Pancreas (tissue), 10 donors: ENCODE measurements at places on chromosomes 3 and 15. TPM values are rescaled to one million over a fixed set of nuclear protein-coding genes. Genes with fewer than 3 reads are reported as not detected.
A peak's percentile ranks its signal among the peaks of the same experiment; 100 is the strongest.

GRCh38 chr3:27721717-27722564 is at the start of gene EOMES:
Gene EOMES (minus strand): TSS chr3:27722323. CDS start chr3:27722294, 29 bp downstream.
- H3K36me3 ChIP-seq, result no peaks in the 10 kb centered on the region
- DNase-seq, result peak; percentile 37
- H3K27me3 ChIP-seq, result peaks cover 18% of the 10 kb centered on the region
- H3K4me3 ChIP-seq, result peak within 1 kb of the TSS; percentile 55

Gene LRIG1
- 35.8 TPM for polyA plus RNA-seq

Gene CCR3
- not detected for polyA plus RNA-seq

Gene TYRO3
- 7.3 TPM for polyA plus RNA-seq

Gene TRPM1
- polyA plus RNA-seq, result not detected

Gene CKMT1A
- polyA plus RNA-seq, result 2.0 TPM

Gene ADAMTS7
- 1.3 TPM for polyA plus RNA-seq
